ENCODE measurements at places on chromosomes 12 and 14. TPM values are rescaled to one million over a fixed set of nuclear protein-coding genes. Genes with fewer than 3 reads are reported as not detected.

The CLEC2D gene
- total RNA-seq: 0.60 TPM

The CIROP gene
- total RNA-seq: 0.12 TPM

The LHX5 gene
- not detected for total RNA-seq

The HOXC4 gene
- total RNA-seq: not detected

The NXPH4 gene
- 3.8 TPM for total RNA-seq

The GPN3 gene
- 14.7 TPM for total RNA-seq

The RGS6 gene
- not detected for total RNA-seq
